Activated CD4-positive, alpha-beta T cell treated with anti-CD3 and anti-CD28 coated beads, Interleukin-10, Interleukin-2, amounts not matched to agents 100 ng/mL and 50 ng/mL, durations not matched to agents 16 hours and 8 hours (primary cell): ENCODE measurements at places on chromosomes 6 and 20.
A peak's percentile ranks its signal among the peaks of the same experiment; 100 is the strongest.

DNA sequence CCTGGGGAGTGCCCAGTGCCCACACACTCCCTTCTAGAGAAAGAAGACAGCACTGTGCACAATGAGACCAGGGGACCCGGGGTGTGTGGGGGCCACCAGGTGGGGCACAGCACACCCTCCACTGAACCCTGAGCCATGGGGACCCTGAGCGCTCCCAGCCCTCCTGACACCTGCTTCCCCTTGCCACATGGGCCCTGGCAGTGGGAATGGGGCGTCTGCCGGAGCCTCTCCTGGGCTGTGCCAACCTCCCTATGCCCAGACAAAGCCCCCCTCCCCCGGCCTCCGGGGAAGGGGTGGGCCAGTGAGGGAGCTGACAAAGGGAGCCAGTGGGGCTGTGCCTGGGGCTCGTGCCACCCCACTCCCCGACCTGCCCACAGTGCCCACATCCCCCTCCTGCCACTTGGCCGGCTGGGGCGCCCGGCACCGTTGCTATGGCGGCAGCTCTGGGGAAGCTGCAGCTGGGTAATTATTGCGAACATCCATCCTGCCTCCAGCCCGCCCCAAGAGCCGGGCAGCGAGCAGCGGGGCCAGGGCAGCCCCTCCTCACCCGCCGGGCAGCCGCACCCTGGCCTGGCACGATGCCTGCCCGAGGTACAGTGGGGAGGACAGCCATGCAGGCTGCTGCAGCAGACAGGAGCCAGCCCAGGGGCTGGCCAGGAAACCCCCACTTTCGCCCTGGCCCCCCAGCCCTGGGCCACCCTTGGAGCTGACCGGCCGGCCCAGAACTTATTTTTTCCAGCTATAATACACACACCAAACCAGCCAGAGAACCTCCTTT, 41.9 kb upstream of the NOL4L start:
- DNase-seq, result no peak

DNA sequence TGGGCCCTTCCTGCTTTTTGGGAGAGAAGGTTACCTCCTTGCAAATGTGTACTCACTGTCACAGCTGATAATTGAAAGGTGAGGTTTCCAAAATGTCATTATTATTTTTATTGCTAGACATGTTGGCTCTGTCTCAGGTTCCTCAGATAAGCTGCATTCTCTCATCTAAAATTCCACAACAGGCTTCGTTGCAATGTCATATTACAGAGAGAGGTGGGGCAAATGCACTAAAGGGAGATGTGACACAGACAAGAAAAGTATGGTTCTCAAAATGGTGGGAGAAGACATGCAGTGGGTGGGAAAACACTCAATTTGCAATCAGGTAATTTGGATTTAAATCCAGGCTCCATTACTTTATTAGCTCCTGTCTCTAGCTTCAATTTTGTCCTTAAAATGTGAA, 256.4 kb upstream of the POU3F2 start:
- no peak for DNase-seq

DNA sequence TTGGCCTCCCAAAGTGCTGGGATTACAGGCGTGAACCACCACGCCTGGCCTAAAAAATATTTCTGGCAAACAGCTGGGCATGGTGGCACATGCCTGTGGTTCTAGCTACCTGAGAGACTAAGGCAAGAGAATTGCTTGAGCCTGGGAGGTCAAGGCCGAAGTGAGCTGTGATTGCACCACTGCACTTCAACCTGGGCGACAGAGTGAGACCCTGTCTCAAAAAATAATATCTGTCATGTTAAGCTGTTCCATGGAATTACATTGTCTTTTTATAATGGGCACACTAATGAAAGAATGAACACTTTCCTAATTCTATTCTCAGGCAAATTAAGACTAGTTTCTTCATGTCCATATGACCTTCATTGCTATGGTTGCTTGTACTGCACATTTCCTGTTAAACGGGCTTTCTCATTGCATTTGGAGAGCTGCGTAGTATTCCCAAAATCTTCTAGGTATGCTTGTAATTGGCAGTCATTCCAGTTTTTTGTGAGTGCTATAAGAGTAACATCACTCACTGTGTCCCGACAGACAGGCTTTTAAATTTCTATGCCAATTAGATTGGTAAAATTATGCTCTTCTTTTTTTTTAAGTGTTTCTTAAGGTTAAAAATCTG, 12.1 kb downstream of the AMD1 start:
- no peak for DNase-seq

- DNase-seq, result no peak
Observed at GRCh38 chr6:56620229-56620868, 22.3 kb downstream of the DST start.

GRCh38 chr6:164122109-164122508, 707.6 kb downstream of the QKI start:
- DNase-seq, result no peak

GRCh38 chr6:137736048-137736818, 130.8 kb upstream of the TNFAIP3 start:
- DNase-seq, result peak; percentile 62

- DNase-seq, result no peak
Observed at GRCh38 chr6:56671160-56671559, 28.5 kb upstream of the DST start.

DNA sequence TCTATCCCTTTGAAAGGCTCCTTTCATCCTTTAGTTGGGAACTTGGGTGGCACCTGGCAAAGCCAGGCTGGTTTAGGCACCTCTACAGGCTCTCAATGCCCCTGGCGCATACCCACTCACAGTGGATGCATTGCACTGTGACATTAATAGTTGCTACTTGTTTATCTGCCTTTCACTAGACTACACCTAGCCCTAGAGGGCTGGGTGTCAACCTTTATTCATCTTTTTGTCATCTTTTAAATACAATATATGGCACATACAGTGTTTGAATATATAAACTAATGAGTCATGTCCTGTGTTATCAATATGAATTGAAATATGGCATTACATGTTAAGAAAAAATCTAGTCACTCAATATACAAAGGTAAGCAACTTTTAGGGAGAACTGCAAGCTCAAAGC, 120.0 kb upstream of the BCLAF1 start:
- no peak for DNase-seq

- no peak for DNase-seq
Observed at GRCh38 chr6:52712136-52712535, 41.2 kb downstream of the TMEM14A start.

DNA sequence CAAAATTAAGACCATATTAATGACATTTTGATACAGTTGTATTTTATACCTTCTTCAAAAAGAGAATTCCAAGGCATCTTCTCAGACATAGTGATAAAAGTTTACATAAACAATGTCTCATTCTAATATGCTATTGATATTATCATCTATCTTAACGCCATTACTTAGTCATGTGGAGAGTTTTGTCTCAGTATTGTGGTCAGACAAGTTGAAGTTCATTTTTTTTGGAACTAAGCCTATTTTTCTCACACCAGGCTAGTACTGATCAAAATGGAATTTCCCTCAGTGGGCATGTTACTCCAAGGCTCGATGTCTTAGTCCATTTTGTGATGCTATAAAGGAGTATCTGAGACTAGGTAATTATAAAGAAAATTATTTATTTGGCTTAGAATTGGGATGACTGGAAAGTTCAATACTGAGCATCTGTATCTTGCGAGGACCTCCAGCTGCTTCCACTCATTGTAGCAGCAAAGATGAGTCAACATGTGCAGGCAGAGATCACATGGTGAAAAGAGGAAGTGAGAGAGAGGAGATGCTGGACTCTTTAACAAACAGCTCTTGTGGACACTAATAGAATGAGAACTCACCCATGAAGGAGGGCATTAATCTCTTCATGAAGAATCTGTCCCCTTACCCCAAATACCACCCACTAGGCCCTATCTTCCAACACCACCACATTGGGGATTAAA, 825.5 kb upstream of the MANEA start:
- no peak for DNase-seq

DNA sequence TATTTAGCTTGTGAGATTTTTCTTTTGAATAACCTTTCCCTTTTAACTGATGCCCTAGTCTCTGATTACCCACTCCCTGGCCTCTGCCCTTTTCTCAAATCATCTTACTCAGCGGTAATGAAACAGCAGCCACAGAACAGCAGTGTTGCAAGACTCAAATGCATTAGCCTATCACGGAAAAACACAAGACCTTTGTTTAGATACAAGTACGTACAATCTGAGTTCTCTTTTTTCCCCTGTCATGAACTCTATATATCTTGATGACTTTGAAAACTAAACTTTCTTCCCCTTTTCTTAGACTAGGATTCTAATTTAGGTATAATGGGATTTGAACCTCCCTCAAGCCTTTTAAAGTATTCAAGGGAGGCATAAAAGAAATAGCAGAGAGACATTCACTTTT, 1034.9 kb downstream of the EYS start:
- DNase-seq, result no peak

- DNase-seq, result no peak
Observed at GRCh38 chr6:10307476-10307875, 107.4 kb downstream of the TFAP2A start.

GRCh38 chr6:26501482-26501986, 1.4 kb downstream of the BTN1A1 start:
- peak; percentile 28 for DNase-seq

GRCh38 chr20:7760247-7761031, 179.8 kb downstream of the HAO1 start:
- no peak for DNase-seq

DNA sequence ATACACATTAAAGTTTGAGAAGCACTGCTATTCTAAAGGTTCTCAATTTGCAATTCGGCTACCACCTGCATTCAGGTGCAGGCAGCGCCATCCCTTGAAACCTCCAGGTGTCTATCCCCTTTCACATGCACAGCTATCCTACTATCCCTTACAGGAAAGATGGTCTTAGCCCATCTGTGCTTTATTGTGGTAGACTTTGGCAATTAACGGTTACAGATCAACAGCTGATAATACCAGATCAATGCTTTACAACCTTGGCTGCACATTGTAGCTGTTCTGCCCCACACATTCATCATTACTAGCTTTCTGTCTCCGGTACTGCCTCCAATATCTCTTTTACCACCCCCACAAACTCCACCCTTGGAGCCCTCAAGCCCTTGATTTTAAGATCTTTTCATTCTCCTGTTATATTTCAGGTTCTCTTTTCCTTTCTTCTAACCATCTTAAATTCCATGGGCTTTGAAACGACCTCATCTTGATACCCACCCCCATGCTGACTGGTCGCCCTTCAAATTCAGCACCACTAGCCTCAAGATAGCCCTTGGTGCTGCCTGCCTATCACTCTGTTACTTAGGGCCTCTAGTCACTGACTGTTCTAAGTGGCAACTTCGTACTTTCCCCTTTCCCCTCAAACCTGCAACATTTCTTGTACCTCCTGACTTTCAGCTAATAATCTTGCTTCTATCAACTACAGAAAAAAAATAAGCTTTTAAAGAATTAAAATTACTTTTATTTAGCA, 50.8 kb downstream of the SPTLC3 start:
- no peak for DNase-seq

- no peak for DNase-seq
Observed at GRCh38 chr6:65170273-65170672, 536.8 kb downstream of the EYS start.

- no peak for DNase-seq
Observed at GRCh38 chr6:12342664-12343063, 52.5 kb downstream of the EDN1 start.

DNA sequence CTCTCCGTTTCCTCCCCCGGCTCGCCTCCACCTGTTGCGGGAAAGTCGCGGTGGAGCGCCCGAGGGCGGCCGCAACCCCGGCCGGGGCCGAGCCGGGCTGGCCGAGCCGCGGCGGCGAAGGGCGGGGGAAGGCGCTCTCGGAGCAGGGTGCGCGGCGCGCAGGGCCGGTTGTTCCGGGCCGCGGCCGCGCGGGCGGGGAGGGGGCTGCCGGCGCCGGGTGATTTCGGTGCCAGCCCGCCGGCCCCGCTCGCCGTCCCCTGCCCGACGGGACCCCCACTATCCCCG, 235 bp downstream of the MAP7 start:
- DNase-seq, result no peak

- DNase-seq, result no peak
Observed at GRCh38 chr6:136351518-136352110, 62.0 kb upstream of the BCLAF1 start.

DNA sequence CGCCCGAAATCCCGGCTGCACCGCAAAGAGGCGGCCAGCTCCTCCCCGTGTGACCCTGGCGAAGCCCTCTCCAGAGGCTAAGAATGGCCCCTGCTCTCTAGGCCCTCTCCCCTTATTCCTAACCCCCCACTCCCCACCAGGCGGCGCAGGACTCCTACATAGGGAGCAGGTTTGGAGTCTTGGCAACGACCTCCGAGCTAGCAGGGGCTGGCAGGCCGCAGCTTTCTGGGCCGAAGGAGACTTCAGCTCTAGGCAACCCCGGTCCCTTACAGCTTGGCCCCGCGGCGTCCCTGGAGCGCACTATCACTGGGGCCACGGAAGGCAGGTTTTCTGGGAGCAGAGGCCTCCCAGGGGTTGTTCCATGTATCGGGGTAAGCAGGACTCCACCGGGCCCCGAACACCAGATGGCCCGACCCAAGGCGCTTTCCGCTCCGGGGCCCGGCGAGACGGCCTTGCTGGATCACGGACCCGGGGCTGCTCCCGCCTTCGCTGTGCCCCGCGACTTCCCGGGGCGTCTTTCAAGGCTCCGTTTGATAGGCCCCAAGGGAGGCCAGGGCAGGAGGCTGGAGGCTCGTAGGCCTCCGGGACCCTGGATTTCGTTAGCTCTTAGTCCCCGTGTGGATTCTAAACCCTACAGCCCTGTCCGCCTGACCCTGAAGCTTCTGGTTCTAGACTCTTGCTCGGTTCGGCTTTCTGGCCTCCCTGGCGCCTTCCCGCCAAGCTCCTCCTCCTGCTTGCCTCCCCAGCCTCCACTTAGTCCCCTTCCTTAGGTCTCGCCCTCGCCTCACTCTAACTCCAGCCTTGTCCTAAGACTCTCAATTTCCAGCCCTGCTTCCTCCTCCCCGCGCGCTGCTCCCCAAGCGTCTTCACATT, 1.9 kb downstream of the SLC32A1 start:
- DNase-seq, result peak; percentile 53

- DNase-seq, result no peak
Observed at GRCh38 chr20:8154638-8155037, 22.6 kb downstream of the PLCB1 start.

GRCh38 chr6:40258531-40258930, 324.3 kb upstream of the MOCS1 start:
- DNase-seq, result no peak

DNA sequence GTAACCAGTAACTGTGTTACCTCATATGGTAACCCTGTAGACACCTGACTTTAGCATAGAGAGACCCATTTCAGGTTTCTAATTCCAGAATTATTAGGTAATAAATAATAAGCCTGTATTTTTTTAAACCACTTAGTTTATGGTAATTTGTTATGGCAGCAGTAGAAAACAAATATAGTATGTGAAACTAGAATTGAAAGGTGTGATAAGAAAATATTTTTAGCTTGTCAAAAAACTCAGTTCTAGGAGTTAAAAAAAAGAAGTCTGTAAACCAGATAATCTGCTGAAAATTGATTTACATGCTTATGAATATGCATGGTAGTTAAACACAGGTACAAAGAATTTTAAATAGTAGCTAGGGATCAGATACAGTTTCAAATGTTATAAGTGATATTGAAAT, 695.0 kb upstream of the GJE1 start:
- DNase-seq, result no peak

DNA sequence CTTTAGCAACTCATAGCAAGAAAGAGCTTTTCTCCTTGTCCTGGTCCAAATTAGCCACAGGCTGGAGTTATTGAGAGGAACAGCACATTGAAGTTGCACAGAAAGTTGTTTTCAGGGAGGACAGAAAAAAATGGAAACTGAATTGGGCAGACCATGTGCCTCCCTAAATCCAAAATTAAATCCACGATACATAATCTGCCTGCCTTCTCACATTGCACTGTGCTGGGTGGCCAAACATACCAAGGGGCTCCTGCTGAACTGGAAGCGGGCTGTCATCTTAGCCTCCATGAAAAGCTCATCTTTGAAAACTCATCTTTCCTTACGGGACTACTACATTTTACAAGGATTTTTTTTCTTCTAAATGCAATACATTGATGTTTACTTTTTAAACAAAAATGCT, 59.9 kb downstream of the TNFAIP3 start:
- no peak for DNase-seq
